ENCODE measurements at places on chromosomes 7 and 10. TPM values are rescaled to one million over a fixed set of nuclear protein-coding genes. Genes with fewer than 3 reads are reported as not detected.

GRCh38 chr10:92692080-92692671 is 2.4 kb downstream of the HHEX start:
- H3K4me3 ChIP-seq: no peak overlapping the region
- H3K36me3 ChIP-seq: no peaks in the 10 kb centered on the region
- peaks cover 10% of the 10 kb centered on the region for H3K4me1 ChIP-seq
- no peak for DNase-seq
- no peak overlapping the region for H3K27ac ChIP-seq

LDB3 gene
- 0.04 TPM for total RNA-seq

GRM3 gene
- not detected for total RNA-seq

OR6V1 gene
- not detected for total RNA-seq

SPDYE8 gene
- total RNA-seq: not detected

GRCh38 chr10:117342641-117343040 is 32.6 kb downstream of the PDZD8 start:
- no peaks in the 10 kb centered on the region for H3K27me3 ChIP-seq
- DNase-seq: peak; percentile 88
- H3K4me1 ChIP-seq: peaks cover 30% of the 10 kb centered on the region
- H3K27ac ChIP-seq: peak overlapping the region; percentile 80

- H3K4me3 ChIP-seq: no peak overlapping the region
- peak; percentile 83 for DNase-seq
- H3K27me3 ChIP-seq: no peaks in the 10 kb centered on the region
- peak overlapping the region; percentile 56 for H3K27ac ChIP-seq
- H3K4me1 ChIP-seq: peaks cover 15% of the 10 kb centered on the region
- H3K36me3 ChIP-seq: no peaks in the 10 kb centered on the region
These were observed 214.7 kb upstream of the SLC26A5 start for GRCh38 chr7:103660455-103661371.

PLEKHS1 gene
- total RNA-seq: not detected

HGF gene
- total RNA-seq: 0.15 TPM

DNA sequence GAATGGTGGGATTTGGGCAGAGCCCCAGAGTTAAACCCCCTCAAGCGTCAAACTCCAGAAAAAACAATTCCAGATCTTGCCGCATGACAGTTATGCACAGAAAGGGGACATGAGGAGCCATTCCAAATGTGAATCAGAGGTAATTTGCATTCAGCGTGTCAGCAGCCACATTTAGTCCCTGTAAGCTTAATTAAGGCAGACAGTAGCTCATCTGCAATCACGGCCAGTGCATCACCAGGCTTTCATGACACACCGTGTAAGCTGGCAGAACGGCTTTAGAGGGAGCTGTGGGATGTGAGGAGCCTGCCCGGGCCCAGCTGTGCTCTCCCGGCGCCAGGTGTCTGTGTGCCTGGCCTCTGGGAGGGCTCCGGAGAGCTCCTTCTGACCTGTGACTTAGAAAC is 18.7 kb upstream of the PRKAG2 start:
- DNase-seq: no peak
- H3K4me3 ChIP-seq: no peak overlapping the region
- H3K36me3 ChIP-seq: no peaks in the 10 kb centered on the region

DNA sequence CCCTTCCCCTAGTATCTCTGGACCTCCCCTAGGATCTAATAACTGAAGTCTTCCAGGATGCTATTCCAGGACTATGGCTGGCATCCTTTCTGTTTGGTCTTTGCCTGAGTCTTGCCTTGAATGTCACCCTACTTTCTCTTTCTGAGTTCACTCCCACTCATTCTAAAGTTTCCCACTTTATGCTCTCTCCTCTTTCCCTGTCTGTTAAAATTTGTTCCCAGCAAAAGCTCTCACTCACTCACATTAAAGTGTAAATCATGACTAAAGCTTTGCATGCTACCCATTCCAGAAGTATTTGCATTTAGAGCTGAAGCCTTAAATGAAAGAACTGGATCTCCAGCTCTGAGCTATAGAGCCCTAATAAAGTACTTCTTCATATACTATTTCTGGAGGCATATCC is 42.1 kb upstream of the RAPGEF5 start:
- H3K36me3 ChIP-seq: no peaks in the 10 kb centered on the region
- H3K27ac ChIP-seq: no peak overlapping the region
- H3K4me3 ChIP-seq: no peak overlapping the region

DNA sequence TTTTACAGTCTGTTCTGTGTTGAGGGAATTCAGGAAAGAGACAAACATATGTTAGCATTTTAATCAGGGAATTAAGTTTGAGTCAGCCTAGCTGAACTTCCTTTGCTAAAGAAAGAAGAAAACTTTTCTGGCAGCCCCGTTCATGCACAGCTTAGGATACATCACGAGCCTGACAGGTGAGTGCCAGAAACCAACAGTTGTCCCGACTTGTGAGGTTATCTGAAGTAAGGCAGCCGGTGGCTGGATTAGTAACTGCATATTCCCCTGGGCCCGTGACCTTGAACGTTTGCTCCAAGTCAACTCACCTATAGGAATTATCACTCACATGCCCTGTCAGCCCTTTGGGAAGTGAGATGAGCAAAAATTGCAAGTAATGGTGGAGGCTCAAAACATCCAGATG is 24.1 kb downstream of the RBM17 start:
- peaks cover 45% of the 10 kb centered on the region for H3K4me1 ChIP-seq
- H3K36me3 ChIP-seq: peaks cover 32% of the 10 kb centered on the region
- DNase-seq: no peak
- no peaks in the 10 kb centered on the region for H3K27me3 ChIP-seq

- peak; percentile 57 for DNase-seq
- peaks cover 3% of the 10 kb centered on the region for H3K4me1 ChIP-seq
- no peak overlapping the region for H3K27ac ChIP-seq
- no peaks in the 10 kb centered on the region for H3K27me3 ChIP-seq
- no peak overlapping the region for H3K4me3 ChIP-seq
- H3K36me3 ChIP-seq: no peaks in the 10 kb centered on the region
These were observed 145.9 kb downstream of the CREB5 start for GRCh38 chr7:28558236-28558635.

GRCh38 chr10:54470324-54470631 is 330.8 kb downstream of the PCDH15 start:
- no peak overlapping the region for H3K4me3 ChIP-seq
- no peaks in the 10 kb centered on the region for H3K4me1 ChIP-seq
- H3K36me3 ChIP-seq: no peaks in the 10 kb centered on the region
- no peak overlapping the region for H3K27ac ChIP-seq
- no peak for DNase-seq
- no peaks in the 10 kb centered on the region for H3K27me3 ChIP-seq

DNA sequence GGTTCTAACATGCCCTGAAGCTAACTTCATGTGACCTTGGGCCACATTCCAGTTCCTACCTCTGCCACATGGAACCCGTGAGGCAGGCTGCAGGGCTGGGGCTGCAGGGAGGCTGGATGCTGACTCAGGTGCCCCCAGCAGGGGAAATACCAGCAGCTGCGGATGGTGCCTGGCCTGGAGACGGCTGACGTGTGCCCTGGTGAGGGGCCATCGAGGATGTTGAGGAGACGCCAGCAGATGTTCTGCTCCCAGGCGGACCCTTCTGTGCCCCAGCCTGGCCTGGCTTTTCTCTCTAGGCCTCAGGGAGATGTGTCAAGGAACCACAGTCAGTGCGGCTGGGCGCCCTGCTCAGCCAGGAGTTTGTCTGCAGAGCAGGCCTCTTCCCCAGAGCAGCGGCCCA is 8.8 kb downstream of the BAG3 start:
- no peaks in the 10 kb centered on the region for H3K27me3 ChIP-seq
- no peak overlapping the region for H3K4me3 ChIP-seq
- H3K4me1 ChIP-seq: peaks cover 50% of the 10 kb centered on the region
- DNase-seq: no peak
- no peak overlapping the region for H3K27ac ChIP-seq

DNA sequence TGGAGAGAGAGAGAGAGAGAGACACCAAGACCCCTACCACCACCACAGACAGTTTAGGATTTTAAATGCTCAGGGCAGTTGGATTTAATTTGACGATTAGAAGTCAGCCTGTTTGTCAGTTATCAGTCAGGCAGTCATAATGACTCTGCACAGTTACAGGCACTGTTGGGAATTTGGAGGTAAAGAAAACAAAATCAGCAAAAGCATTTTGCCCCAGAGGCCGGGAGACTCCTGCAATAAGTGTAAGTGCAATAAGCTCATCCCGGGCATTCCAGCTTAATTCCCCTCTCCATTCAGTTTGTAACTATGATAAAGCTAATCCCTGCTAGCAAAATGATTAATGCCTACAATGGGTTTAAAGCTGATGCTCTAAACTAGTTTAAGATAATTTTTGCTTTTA is 13.5 kb downstream of the SEMA3C start:
- peaks cover 29% of the 10 kb centered on the region for H3K4me1 ChIP-seq
- H3K27me3 ChIP-seq: no peaks in the 10 kb centered on the region
- DNase-seq: no peak
- H3K4me3 ChIP-seq: no peak overlapping the region

ACTA2 gene
- 2.7 TPM for total RNA-seq

DNA sequence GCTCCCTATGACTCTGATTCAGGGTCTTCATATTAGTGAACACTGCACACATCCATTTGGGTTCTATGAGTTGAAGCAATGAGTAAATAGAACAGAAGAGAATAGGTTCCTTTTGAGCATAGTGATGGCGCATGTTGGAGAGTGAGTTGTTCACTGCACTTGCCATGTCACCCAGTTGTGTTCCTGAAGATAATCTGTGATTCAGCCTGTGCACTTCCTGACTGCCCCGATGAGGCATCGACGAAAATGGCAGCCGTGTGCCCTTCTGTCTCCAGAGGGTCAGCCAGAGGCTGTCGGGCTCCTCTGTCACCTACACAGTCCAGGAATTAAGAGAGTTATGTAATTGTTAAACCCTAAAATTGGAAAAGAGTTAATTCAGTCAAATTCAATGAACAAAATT is 94.7 kb downstream of the GALNT11 start:
- H3K27me3 ChIP-seq: no peaks in the 10 kb centered on the region
- no peak overlapping the region for H3K27ac ChIP-seq
- H3K4me3 ChIP-seq: no peak overlapping the region
- H3K4me1 ChIP-seq: no peaks in the 10 kb centered on the region
- no peak for DNase-seq
- H3K36me3 ChIP-seq: peaks cover 51% of the 10 kb centered on the region

GRCh38 chr10:118956802-118957442 is 72.6 kb upstream of the NANOS1 start:
- peaks cover 34% of the 10 kb centered on the region for H3K4me1 ChIP-seq
- H3K36me3 ChIP-seq: no peaks in the 10 kb centered on the region
- no peak for DNase-seq
- H3K27me3 ChIP-seq: no peaks in the 10 kb centered on the region
- no peak overlapping the region for H3K27ac ChIP-seq

GSTO2 gene
- 13.8 TPM for total RNA-seq

DNA sequence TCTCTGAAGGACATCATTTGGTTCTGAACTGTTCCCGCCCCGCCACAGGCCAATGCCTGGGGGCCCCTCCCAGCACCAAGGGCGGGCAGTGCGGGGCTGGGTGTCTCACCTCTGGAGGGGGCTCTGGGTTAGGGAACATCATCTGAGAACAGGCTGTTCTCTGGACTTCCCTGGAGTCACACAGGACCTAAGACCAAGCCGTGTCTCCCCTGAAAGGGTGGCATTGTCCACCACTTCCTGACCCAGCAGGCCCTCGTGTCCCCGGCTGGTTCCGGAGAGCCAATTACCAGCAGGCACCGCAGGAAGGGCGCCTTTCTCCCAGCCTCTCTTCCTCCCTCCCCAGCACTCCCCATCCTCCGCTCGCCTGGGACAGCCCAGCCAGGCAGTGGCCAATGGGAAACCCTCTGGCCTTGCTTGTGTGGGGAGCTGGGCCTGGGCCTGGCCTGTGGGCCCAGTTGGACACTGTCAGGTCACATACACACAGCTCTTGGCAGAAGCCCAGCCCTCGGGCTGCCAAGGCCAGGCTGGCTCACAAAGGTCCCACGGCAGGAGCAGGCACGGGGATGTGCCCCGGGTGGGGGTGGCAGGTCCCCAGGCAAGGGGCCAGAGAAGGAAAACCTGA is 119.5 kb downstream of the SPDYE5 start:
- H3K27me3 ChIP-seq: no peaks in the 10 kb centered on the region
- no peak for DNase-seq
- H3K27ac ChIP-seq: no peak overlapping the region
- no peak overlapping the region for H3K4me3 ChIP-seq

DNA sequence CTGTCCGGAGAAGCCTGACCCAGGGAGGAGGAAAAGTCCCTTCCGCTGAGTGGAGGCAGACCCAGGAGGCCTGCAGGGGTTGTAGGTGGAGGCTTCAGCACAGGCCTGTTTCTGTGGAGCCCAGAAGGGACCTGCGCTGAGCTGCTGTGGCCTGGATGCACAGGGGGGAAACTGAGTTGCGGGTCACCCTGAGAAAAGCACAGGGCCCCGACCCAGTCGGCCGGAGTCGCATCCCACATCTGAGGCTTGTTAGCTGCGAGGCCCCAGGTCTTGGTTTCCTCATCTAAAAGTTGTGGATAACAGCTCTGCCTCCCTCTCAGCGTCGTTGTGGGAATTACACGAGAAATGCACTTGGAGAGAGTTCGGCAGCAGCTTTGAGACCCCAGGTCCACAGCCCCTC is 76.4 kb downstream of the GOLGA7B start:
- H3K4me1 ChIP-seq: no peaks in the 10 kb centered on the region
- H3K4me3 ChIP-seq: no peak overlapping the region
- no peak for DNase-seq
- no peaks in the 10 kb centered on the region for H3K27me3 ChIP-seq

GRCh38 chr10:133122171-133122935 is 34.6 kb downstream of the ADGRA1 start:
- H3K27ac ChIP-seq: no peak overlapping the region
- peaks cover 17% of the 10 kb centered on the region for H3K27me3 ChIP-seq
- H3K4me1 ChIP-seq: no peaks in the 10 kb centered on the region
- H3K36me3 ChIP-seq: no peaks in the 10 kb centered on the region
- H3K4me3 ChIP-seq: no peak overlapping the region

DNA sequence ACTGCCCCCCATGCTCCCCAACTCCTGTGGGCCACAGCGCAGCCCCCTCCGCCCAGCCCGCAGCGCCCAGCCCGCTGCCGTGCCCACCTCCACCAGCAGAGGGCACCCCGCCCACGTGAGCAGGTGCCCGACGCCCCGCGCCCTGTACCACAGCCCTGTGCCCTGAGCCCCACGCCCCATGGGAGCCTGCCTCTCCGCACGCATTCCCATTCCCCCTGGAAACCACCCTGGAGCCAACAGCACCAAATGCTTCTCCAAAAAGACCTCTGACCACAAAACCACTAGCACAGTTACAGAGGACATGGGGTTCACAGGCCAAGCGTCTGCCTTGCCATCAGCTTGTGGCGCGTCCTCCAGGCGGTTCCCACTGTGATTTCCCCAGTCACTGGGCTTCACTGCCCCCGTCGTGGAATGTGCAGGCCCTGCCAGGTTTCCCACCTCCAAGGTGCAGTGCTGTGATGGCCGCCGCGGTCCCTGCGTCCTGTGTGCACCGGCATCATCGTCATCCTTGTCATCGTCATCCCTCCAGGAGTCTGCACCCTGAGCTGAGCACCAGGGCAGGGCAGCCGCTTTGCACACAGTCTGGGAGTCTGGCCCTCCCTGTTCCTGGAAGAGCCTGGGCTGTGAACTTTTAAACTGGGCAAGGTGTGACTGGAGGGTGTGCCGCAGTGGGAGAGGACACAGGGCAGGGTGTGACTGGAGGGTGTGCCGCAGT is 61.7 kb downstream of the PWWP2B start:
- no peak overlapping the region for H3K4me3 ChIP-seq
- DNase-seq: peak; percentile 36
- H3K27ac ChIP-seq: no peak overlapping the region
- H3K4me1 ChIP-seq: 0 out of 2 replicates have a peak, but pooled peaks cover 5% of the 10 kb centered on the region
- H3K27me3 ChIP-seq: no peaks in the 10 kb centered on the region

- no peak for DNase-seq
- no peaks in the 10 kb centered on the region for H3K27me3 ChIP-seq
- H3K27ac ChIP-seq: no peak overlapping the region
- H3K4me3 ChIP-seq: no peak overlapping the region
- peaks cover 8% of the 10 kb centered on the region for H3K4me1 ChIP-seq
These were observed 59.7 kb downstream of the NRF1 start for GRCh38 chr7:129671266-129671665.

Data from PC-3 (cell line).